ENCODE measurements at places on chromosomes 3 and 15. TPM values are rescaled to one million over a fixed set of nuclear protein-coding genes. Genes with fewer than 3 reads are reported as not detected.

GBE1 gene
- 23.5 TPM for total RNA-seq

SOX2 gene
- total RNA-seq: 5.1 TPM

DOCK3 gene
- 11.2 TPM for total RNA-seq

GOLGA8J gene
- total RNA-seq: 11.5 TPM

NR2E3 gene
- total RNA-seq: 4.3 TPM

AADACL2 gene
- not detected for total RNA-seq

ERICH6 gene
- 24.0 TPM for total RNA-seq

ANKRD34C gene
- 0.08 TPM for total RNA-seq

TF gene
- total RNA-seq: 60.2 TPM

TERB2 gene
- total RNA-seq: 11.8 TPM

GANC gene
- 54.8 TPM for total RNA-seq

GCHFR gene
- 8.5 TPM for total RNA-seq

PLCB2 gene
- total RNA-seq: 8.8 TPM

All from testis (tissue), 5 donors.